ENCODE measurements at places on chromosomes 11 and 22.

GRCh38 chr11:99522467-99523173 is 501.9 kb downstream of the CNTN5 start:
- DNase-seq: no peak

- no peak for DNase-seq
Observed at GRCh38 chr11:45152740-45153595, 6.5 kb downstream of the PRDM11 start.

DNA sequence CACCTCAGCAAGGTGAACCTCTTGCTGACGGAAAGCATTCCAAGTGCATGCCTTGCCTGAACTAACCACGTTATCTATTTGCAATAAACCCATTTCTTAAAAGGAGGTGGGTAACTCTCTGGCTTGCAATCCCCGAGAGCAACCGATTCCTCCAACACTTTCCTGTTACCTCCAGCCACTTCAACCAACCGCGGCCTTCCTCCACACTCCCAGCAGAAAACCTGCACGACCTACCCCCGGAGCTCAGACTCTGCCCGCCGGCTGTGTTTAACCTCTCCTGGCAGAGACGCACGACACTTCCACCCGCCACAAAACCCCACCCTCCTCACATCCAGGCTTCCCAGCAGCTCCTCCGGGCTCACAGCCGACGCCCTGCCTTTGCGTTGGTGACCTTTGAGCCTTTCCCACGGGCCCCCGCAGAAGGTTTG is 708 bp downstream of the SCO2 start:
- no peak for DNase-seq

DNA sequence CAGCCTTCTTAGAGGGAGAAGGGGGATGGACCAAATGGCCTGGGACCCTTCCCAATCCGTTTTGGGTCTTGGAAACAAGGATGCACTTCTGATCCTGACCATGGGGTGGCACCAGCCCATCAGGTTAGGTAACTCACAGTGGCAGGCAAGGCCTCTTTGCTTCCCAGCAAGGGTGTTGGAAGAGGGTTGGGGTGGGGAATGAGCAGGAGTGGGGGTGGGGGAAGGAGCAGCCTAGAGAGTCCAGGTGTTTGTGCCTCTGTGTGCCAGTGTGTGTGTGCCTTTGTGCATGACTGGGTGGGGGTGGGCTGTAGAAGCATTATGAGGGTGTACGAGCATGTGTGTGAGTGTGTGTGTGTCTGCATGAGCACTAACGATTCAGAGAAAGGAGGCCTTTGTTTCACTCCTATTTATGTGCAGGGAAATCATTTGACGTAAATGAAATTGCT is 213.1 kb downstream of the INSC start:
- DNase-seq: no peak

DNA sequence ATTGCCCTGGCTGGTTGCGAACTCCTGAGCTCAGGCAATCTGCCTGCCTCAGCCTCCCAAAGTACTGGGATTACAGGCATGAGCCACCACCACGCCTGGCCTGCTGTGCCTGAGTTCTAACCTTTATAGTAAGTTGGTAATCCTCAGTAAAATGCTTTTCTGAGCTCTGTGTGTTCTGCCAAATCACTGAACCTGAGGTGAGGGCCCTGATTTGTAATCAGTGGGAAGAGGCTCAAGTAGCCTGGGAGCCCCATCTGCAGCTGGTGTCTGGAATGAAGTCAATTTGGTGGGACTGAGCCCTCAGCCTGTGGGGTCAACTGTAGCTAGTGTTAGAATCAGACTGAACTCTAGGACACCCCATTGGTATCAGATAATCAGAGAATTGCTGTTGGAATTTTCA is 72.6 kb upstream of the PARVG start:
- DNase-seq: no peak

DNA sequence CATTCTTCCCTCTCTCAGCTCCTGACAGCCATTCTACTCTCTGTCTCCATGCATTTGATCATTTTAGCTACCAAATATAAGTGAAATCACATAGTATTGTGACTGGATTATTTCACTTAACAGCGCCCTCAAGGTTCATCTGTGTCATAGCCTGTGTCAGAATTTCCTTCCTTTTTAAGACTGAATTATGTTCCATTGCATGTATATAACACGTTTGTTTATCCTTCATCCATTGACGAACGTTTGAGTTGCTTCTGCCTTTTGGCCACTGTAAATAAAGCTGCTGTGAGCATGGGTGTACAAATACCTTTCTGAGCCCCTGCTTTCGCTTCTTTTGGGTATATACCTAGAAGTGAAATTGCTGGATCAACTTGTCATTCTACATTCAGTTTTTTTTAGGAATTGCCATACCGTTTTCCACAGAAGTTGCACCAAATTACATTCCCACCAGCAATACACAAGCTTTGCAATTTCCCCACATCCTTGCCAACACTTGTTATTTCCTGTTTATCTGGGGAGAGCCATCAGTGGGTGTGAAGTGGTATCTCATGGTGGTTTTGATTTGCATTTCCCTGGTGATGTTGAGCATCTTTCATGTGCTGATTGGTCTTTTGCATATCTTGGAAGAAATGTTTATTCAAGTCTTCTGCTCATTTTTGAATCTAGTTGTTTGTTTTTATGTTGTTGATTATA is 17.5 kb downstream of the GLB1L2 start:
- DNase-seq: no peak

GRCh38 chr11:6608011-6608410 is 4.0 kb downstream of the TAF10 start:
- no peak for DNase-seq

GRCh38 chr11:11476971-11477645 is 124.1 kb upstream of the CSNK2A3 start:
- DNase-seq: no peak

- no peak for DNase-seq
Observed at GRCh38 chr11:16393340-16393739, 37.0 kb upstream of the SOX6 start.

DNA sequence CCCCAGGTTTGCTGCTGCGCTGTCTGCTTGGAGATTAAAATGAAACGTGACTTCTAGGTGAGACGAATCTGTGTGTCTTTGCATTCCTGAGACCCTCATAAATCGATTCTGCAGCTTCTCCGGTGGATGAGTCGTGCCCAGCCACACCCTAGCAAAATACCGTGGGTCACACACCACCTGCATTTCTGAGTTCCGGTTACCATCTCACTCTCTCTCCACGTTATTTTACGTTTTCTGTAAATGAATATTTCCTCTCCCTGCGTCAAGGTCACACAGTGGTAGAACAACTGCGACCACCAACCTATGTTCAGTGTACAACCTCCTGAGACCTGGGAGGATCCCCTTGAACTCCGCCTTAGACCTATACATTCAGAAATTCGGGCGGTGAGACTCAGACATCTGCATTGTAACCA is 1.1 kb downstream of the YWHAH start:
- DNase-seq: no peak

DNA sequence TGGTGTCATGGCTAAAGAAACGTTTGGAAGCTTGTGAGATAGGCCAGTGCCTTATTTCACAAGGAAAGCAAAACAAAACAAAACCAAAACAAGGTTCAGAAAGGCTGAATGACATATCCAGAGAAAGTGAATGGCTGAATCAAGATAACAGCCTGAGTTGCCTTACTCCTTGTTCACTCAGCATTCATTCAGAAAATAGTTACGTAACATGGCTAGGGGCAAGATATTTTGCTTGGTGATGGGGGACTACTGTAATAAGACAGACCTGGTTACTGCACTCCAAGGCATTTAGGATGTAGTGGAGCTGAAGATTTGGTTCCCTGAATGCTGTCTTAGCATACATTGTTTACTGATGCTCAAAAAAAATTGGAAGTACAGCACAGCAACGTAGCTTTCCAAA is 47.7 kb downstream of the C11orf91 start:
- no peak for DNase-seq

DNA sequence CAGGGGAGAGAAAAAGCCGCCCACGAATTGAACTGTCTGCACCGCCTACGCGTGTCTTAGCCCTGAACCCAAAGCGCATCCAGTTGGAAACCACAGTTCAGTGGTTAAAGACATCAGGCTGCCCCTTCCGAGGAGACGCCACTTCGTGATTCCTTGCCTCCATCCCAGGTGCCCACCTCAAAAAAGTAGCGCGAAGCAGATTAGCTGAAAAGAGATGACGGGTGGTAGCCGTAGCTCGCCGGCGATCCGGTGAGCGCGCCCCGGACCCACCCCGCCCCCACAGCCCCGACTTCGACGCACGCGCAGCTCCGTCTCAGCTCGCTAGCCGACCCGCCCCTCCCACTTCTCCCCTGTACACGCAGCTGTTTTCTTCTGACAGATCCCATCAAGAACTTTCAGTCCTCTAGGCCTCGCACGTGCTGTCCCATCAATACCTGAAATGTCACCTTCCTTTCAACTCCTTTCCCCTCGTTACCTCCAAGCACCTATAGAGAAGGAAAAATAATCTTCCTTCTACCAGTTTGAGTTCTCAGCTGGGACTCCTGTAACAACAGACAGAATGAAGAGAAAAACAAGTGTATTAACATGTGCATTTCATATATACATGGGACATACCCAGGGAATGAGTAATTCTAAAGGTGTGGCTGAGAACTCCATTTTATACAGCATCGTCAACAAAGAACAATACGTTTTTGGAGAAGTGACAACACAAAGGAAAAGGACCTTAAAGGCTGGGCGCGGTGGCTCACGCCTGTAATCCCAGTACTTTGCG is 49.5 kb downstream of the OR4D9 start:
- DNase-seq: no peak

DNA sequence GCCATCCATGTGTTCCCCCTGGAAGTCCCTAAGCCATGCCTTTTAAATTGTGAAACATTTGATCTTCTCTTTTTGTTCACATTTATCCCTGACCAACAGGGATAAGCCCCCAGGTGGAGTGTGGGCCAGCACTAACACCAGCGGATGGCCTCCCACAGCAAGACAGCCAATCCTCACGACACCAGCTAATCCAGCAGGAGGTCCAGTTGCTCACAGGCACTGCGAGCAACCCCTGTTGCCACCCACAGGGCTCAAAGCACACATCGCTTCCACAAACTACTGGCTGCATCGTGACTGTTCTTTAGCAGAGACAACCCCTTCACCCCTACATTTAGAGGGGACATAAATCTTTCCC is 2.0 kb downstream of the PCSK7 start:
- DNase-seq: no peak

GRCh38 chr22:33405194-33405593 is 347.0 kb upstream of the SYN3 start:
- no peak for DNase-seq

DNA sequence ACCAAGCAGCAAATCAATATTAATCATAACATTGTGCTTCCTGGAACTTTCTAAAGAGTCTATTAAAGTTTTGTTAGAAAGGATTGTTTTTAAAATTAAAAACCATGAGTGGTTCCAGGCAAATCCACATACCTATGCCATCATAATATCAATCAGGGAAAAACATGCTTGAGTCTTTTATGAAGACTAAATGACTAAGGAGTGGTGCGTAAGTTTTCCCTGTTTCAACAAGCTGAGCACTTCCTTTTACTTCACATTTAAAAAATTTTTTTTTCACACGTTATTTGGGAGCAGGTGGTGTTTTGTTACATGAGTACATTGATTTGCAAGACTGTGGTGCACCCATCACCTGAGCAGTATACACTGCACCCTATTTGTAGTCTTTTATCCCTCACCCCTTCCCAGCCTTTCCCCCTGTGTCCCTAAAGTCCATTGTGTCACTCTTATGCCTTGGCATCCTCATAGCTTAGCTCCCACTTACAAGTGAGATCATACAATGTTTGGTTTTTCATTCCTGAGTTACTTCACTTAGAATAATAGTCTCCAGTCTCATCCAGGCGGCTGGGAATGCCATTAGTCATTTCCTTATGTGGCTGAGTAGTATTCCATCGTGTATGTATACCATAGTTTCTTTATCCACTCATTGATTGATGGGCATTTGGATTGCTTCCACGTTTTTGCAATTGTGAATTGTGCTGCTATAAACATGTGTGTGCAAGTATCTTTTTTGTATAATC is 1190.3 kb upstream of the RAG2 start:
- DNase-seq: peak; percentile 29

DNA sequence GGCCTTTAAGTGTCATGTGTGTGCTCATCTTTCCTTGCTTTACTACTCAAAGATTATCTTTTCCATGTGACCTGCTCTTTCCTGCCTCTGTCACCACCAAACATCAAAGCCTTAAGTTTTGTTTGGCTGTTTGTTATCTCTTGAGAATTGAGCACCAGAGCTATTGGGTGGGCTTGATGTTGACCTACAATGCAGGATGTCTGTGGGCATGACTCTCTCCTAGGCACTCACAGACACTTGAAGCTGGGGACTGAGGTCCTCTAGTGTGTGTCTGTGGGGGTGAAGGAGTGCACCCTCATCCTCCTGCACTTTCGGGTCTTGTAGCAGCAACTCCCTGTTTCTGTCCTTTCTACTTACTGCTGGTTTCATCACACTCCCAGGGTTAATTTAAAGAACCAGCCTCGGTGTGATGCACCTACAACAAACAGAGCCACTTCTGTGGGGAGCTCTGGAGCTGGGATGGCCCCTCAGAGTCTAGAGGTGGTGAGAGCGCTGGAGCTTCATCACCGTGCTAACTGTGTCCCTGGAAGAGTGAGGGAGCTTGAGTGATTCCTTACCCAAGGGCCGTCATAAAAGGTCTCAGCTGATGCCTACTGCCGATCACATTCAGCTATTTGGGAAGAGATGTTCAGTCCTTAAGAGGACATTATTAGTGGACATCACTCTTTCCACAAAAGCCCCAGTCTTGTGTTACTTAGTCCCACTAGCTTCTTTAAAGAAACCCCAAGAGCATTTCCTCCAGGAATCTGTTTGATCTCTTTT is 56.3 kb downstream of the LRRC74B start:
- no peak for DNase-seq

- no peak for DNase-seq
Observed at GRCh38 chr11:61516675-61517572, 8.4 kb downstream of the LRRC10B start.

- DNase-seq: no peak
Observed at GRCh38 chr22:43530349-43531201, 118.8 kb downstream of the MPPED1 start.

DNA sequence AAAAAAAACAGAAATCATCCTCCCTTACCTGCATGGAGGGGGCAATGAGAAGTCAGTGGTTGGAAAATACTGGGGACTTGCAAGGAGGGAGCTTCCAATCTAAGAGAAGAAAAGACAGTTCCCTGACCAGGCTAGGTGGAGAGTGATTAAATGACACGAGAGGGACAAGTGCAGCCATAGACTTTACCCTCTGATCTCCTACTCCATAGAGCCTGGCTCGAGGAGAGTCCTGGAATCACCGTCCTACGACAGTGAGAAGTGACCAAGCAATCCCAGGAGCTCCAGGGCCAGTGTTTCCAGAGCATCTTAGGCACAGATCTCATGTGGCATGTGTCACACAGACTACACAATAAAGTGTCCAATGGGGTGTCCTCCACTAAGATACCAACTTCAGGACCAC is 25.7 kb downstream of the MYH9 start:
- no peak for DNase-seq
